ENCODE measurements at places on chromosomes 11 and 22.

DNA sequence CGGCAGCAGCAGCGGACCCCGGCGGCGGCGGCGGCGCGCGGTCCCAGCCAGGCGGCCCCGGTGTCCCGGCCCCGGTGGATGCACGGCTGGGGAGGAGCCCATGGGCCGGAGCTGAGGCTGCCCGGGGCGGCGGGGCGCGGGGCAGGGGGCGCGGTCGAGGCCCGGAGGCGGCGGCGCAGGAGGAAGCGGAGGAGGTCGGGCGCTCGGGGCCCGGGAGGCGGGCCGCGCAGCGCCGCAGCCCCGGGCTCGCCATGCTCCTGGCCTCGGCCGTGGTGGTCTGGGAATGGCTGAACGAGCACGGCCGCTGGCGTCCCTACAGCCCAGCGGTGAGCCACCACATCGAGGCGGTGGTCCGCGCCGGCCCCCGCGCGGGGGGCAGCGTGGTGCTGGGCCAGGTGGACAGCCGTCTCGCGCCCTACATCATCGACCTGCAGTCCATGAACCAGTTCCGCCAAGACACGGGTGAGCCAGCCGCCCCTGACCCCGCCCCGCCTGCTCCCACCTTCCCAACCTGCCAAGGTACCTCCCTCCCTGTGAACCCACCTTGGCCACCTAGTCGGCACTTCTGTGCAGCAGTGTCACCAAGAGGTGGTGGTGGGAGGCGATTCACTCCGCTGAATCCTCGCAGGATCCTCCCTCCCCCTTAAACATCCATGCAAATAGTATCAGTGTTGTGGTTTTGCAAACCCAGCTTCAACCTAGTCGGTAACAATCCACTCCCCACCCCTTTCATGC lies 580 bp downstream of the DTX4 start:
- DNase-seq: no peak

- no peak for DNase-seq
Measured at GRCh38 chr11:14932447-14932846, 39.7 kb downstream of the CALCA start.

DNA sequence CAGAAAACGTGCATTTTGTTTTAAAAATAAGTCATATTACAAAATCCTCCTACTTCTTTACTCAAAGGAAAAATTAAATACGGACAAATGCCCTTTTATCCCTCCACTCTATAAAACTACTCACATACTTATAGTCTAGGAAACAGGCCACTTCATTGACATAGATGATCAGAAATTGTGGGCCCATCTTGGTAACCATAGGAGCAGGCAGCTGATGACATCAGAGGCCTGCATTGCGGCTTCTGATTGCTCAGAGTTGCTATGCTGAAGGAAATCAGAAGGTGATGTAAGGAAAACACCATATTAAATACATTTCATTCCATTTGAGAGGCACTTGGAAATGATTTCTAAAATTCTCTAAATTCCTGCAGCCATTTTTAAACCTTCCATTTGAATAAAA lies 27.0 kb downstream of the FAM76B start:
- no peak for DNase-seq

DNA sequence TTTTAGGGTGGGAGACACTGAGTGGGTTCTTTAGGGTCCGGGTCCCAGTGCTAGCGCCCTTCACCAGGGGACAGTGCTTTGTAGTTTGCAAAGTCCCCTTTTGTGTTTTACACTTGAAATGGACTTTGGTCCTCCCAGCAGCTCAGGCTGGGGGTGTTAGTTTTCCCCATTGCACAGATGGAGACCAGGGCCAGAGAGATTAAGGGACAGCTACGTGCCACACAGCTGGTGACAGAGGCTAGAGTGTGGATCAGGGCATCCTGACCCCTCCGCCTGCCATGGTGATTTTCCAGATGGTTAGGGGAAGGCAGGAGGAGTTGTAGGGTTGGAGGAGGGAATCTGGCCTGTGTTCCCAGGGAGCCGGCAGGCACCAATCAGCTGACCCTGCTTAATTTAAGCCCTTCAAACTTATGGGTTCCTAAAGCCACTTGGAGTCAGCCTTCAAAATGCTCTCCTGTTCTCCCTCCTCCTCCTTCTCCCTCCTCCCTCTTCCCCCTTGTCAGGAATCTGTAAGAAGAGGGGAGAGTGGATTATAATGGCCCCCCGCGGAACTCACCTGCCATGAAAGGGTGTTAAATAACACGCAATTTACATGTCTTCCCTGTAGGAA lies 22.5 kb upstream of the MPPED1 start:
- no peak for DNase-seq

- DNase-seq: no peak
Measured at GRCh38 chr11:119681361-119681910, 47.6 kb downstream of the NECTIN1 start.

DNA sequence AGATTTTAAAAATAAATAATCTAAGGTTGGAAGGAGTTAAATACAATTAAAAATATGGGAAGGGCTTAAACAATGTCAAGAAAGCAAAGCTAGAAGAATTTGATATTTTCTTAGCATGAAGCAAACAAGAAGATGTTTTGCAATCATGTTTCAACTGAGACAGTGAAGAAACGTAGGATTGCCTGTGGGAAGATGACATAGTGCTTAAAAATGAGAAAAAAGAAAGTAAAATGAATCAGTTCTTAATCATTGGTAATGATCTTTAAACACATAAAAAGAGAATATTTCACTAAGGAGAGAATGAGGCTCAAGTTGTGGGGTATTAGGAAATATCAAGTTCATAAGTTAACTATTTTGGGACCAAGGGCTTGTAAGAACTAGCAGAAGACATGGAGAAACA lies 855.0 kb downstream of the METTL15 start:
- no peak for DNase-seq

GRCh38 chr11:1086171-1087102 lies 11.8 kb downstream of the MUC2 start:
- no peak for DNase-seq

DNA sequence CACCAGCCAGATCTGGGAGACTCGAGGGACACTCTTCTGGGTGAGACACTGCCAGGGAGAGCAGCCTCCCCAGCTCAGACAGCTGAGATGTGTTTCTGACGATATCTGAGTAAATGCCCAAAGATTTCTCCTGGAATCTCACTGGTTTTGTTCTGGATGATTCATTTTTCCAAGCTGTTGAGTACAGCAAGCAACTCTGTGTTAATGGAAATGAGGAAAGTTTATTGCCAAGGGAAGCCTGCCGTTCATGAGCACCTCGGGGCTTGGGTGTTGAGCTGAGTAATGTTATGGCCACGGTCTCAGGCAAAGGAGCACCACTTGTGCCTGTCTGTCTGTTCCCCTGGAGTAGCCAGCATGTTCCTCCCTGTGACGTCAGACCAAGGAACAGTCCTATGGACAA lies 1132.4 kb downstream of the BRD1 start:
- no peak for DNase-seq

Measured in stimulated activated CD4-positive, alpha-beta T cell treated with anti-CD3 and anti-CD28 coated beads, TNF-alpha, amount 100 ng/mL, for 4 hours (primary cell).